ENCODE measurements at places on chromosomes 5 and 9. TPM values are rescaled to one million over a fixed set of nuclear protein-coding genes. Genes with fewer than 3 reads are reported as not detected.

DNA sequence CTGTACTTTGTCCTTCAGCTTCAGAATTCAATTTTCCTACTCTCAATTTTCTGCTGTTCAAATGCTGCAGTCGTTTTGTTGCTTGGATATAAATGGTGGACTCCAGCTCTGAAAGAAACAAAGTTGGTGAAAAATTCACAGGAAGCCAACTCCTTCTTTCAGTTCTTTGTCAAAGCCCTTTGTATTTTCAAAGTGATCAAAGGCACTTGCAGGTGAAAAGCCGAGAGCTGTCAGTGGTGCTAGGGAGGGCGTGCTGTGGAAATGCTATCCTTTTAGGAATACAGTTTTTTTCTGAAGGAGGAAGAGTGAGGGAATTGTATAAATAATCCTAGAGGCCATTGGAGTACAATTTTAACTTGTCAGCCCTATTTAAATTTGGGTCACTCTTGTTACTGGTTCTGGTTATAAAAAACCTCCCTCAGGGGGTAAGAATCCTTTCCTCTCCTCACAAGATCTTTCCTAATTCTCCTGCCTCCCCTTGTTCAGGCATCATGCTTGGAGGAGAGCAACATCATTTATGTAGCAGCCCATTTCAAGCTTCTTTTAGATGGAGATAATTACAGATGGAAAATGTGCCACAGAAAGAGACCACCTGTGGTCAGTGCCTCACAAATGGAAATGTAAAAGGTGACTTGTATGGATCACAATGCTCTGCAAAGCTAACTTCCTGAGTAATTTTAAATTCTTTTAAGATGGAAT is 62.5 kb upstream of the GHR start:
- DNase-seq = no peak

- DNase-seq = no peak
Observed at GRCh38 chr5:100853582-100853981, 49.5 kb downstream of the ST8SIA4 start.

- DNase-seq = peak; percentile 57
Observed at GRCh38 chr9:123757547-123757946, 172.4 kb downstream of the DENND1A start.

GRCh38 chr9:120481248-120481647 is 98.7 kb downstream of the CDK5RAP2 start:
- no peak for DNase-seq

GRCh38 chr5:82851471-82851870 is 225.7 kb downstream of the TMEM167A start:
- DNase-seq = no peak

GRCh38 chr5:111748304-111748763 is 8.7 kb downstream of the NREP start:
- peak; percentile 81 for DNase-seq

GRCh38 chr9:133238272-133238850 is 29.3 kb upstream of the OBP2B start:
- DNase-seq = peak; percentile 89

The LHX2 gene
- not detected for total RNA-seq

DNA sequence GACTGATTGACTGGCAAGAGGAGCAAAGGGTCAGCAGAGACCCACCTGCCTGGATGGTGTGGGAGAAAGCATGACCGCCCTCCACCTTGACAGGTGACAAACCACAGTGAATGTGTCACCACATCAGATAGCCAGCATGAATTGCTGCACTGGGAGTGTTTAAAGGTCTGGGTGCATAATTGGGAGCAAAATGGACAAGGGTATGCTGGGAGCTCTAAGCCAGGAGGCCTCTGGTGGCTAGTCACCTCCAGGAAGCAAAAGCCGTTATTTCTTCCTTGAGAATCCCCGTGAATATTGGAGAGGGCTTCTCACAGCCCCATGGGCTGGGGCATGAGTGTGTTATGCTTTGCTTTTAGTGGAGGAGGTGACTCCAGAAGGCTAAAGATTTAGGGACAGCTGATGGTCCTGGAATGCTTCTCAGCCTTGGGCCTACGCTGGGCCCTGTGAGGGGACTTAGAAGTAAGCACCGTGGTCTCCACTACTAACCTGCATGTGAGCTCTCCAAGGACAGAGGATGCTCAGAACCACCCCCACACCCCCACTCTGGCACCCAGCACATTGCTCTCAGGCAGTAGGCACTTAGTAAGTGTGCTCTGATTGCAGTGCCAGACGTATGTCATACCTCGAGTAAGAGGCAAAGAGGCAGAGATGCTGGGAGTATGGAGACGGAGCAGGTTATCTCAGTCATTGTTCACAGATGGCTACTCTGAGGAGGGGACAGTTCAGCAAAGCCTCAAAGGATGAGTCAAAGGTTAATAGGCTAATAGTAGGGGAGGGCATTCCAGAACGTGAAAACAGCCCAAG is 9.1 kb upstream of the IRF1 start:
- DNase-seq = peak; percentile 16

The RAD23B gene
- 74.1 TPM for total RNA-seq

DNA sequence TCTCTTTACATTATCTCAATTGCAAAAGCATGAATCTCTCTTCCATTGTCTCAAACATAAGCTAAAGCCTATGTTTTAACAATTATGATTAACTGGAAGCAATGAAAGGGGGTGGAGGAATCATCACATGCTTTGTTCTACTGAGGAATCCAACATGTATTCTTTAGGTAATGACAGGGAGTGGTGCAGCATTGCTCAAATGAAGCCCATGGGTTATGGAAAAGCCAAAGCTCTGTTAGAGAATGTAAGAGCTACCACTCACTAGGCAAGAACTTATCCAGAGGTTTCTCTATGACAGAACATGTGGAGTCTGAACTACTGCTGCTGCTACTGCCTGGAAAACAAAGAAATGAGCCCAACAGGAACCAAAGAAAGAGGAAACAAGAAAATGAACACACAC is 28.7 kb downstream of the KIF3A start:
- no peak for DNase-seq

The CCNJL gene
- 5.6 TPM for total RNA-seq

The MAML1 gene
- 30.7 TPM for total RNA-seq

DNA sequence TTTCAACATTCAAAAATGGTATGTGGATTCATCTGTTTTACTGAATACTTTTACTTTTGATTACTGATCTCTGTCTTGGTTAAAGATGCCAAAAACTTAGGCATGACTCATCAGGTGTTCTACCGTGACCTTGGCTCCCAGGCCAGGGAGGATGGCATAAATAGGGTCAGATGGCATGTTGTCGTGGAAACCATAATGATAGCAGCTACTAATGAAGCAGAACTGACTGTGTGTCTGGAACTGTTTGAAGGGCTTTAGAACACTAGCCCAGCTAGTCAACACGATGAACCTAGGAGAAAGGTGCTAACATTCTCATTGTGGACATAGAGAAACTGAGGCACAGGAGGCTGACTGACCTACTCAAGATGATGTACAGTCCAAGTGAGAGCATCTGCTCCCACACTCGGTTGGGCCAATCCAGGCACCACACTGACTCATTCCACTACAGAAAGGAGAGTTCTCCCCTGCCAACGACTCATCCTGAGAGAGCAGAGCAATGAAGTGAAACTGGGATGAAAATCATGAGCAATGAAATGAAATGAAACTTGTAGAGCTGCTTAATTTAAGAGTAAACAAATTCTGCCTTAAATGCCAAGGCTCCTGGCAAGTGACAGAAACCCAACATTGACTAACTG is 116.0 kb downstream of the TENT4A start:
- DNase-seq = no peak

DNA sequence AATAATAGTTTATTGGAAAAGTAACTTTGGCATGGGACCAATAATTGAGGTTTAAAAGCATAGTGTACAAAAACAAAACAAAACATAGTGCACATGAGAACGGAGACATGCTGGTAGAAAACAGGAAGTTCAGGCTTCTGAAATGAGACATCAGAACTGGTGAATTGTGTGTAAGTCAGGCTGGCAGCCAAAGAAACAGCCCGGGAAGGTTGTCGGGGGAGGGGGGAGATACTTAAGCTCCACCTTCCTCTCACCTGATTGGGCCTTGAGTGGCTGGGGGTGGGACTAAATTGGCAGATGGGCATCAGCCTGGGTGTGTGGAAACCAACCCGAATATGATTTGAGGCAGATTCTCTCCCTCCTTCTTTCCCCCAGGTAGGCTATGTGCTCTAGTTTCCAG is 256.3 kb downstream of the SMARCA2 start:
- peak; percentile 91 for DNase-seq

The TMC1 gene
- not detected for total RNA-seq

DNA sequence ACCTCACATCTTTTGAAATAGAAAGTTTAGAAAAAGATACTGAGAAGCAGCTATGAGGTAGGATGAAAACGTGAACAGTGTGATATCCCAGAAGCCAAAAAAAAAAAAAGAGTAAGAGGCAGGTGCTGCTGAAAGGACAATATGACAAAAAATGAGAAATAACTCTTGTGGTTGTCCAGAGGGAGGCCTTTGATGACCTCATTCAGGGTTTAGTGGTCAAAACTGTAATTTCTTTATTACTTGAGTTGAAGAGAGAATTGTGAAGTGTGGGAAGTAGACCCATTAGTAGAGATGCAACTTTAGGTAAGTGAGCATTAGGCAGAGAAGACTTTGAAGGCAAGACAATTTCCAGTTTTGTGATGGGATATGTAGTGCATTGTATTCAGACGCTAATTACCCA is 1306.3 kb upstream of the ACO1 start:
- no peak for DNase-seq

GRCh38 chr9:117624106-117624505 is 80.1 kb upstream of the TLR4 start:
- no peak for DNase-seq

DNA sequence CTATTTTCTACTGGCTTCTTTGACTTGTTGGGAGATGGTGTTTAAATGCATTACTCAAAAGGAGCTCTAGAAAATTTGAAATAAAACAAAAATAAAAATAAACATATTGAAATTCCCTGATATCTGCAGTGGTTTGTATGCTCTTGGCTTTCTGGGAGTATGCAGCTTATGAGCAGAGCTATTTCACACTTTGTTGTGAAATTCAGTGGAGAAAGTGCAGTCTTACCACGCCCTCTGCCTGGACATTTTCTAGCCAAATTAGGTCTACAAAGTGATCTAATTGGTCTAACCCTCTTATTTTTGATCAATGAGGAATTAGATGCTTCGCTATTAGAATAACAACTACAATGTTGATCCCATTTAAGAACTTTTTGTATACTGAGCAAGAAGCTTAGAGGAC is 66.8 kb downstream of the INSYN2B start:
- no peak for DNase-seq

DNA sequence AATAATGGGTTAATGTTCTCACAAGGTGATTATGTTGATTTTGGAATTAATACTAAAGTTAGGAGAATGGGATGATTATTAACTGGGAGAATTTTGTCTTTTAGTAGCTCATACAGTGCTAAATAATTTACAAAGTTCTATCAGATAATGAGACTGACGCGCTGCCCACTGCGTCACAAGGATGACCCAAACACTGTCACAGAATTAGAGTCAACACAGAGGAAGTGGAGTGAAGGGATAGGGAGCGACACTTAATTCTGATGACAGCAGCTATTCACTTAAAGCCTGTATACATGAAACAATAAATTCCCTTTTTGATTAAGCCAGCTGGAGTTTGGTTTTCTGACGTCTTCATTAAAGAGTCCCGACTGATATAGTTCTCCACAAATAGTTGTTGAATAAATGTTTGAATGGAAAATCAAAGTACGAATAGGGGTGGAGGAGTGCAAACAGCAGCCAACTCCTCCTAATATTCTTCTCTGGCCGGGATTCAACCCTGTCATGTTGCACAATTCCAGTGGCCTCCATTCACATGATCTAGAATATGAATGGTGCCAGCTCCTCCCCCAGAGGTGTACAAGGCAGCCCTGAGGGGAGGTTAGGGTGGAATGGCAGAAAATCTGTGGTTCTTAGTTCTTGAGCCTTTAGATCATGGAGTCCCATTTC is 140.3 kb downstream of the PCSK1 start:
- DNase-seq = no peak

- no peak for DNase-seq
Observed at GRCh38 chr5:10145923-10146401, 103.7 kb downstream of the ATPSCKMT start.

DNA sequence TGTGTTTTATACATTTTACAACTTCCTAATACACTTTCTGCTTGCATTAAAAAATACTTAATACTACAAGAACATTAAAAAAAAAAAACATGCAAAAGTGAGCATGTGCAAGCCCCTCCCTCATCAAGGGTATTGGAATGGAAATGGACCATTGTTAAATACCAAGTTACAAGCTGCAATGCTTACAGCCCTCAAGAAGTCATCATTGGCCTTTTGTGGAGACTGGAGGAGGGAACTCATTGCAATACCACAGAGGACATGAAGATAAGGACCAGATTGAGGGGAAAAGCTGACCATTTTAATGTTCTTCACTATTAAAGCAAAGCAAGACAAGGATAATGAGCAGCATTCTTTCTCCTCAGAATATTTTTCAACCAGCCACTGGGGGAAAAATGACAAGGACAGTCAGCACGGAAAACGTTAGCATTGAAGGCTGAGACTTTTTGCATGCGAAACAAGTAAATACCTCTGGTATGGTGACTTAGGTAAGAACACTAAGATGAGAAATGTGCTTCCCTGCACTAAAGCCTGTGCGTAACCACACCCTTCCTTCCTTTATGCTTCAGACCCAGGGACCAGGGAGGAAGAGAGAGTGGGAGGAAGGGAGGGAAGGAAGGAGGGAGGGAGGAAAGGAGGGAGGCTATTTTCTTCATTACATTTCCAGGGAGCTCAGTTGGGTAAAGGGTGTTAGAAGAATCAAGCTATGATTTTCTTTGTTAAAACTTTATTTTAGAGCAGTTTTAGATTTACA is 141.1 kb upstream of the RAPGEF1 start:
- no peak for DNase-seq

GRCh38 chr5:5380298-5380697 is 42.2 kb upstream of the ICE1 start:
- DNase-seq = no peak

The CCNO gene
- total RNA-seq = not detected

GRCh38 chr5:139956342-139956741 is 86.8 kb downstream of the NRG2 start:
- DNase-seq = peak; percentile 39

DNA sequence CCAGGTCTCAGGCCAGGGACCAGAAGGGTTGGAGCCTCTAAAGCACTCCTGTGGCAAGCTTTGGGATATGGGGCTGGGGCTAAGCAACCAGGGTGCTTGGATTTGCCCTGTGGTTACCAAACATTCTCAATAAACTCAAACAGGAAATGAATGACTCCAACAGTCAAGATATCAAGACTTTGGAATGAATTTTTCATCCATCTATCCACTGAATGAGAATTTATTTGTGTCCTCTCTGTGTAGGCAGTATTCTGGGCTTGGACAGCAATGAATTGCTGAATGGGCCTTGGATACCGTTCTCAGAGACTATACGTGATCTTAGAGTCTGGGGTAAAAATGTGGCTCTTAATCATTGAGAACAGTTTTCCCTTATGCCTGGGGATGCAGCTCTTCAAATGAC is 212.5 kb downstream of the DAB2IP start:
- no peak for DNase-seq

The MSANTD3 gene
- 19.8 TPM for total RNA-seq

- DNase-seq = no peak
Observed at GRCh38 chr9:123394291-123395235, 38.6 kb downstream of the CRB2 start.

The IFNA7 gene
- not detected for total RNA-seq

All from adrenal gland (tissue), 19 donors.